EL (cell line): ENCODE measurements at places on chromosomes 16 and 17.
A peak's percentile ranks its signal among the peaks of the same experiment; 100 is the strongest.

DNA sequence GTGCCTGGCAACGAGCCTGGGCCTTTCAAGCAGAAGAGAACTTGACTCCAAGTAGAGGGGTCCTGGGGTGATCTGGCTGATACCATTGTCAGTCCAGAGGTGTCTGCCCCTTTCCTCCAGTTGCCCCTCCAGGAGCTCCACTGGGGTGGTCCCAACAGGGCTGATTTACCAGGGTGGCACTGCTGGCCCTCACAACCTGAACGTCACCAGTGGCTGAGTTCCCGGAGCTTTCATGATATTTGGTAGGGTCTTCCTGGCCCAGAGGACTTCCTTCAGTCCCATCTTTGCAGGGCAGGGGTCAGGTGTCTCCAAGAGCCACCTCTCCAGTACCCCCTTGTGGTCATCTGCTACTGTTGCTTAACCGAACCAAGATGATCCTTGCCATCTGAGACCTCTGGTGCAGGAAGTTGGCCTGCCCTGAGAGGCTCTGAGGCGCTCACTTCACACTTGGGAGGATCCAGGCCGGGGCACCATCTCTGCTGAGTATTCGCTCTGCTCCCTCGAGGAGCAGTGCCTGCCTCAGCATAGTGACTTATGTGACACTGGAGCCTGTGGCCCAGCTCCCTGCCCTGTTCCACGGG is 3.5 kb downstream of the LIMD2 start:
- DNase-seq = peak; percentile 40

GRCh38 chr16:68229431-68230175 is 6.3 kb downstream of the ESRP2 start:
- DNase-seq = peak; percentile 71

DNA sequence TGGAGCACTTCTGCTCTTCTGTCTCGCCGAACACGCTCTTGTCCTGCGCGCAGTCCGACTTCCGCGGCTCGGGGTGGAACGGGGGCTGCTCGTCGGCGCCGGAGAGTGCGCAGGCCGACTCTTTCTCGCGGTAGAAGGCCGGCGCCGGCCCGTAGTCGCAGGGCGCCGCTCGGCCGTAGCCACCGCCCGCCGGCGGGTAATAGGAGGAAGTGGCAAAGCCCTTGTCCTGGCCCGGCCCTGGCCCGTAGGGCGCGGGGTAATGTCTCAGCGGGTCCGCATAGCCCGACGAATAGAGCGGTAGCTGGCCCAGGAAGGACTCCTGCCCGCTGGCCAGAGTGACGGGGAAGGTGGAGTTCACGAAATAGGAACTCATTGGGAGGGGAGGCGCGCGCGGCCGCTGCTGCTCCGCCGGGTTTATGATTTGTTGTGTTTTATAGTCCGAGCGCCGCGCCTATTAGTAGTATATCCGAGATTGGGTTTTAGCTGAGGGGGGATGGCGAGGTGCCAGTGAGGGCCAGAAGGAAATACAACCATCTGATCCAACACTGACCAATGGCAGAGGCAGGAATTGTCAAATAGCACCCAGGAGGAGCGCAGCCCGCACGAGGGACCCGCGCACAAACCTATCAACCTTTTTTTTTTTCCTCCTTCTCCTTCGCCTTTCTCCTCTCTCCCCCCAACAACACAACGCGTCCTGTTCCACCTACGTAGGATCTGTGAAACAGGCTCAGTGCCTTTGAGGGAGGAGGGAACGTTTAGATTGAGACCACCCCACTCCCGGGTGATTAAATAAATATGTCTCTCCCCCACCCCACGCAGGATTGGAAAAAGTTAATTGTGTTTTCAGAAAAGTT is 4.4 kb upstream of the HOXB5 start:
- DNase-seq = no peak

GRCh38 chr17:27860971-27861664 is 32.0 kb downstream of the LYRM9 start:
- DNase-seq = no peak

- no peak for DNase-seq
Observed at GRCh38 chr17:2994441-2994840, 69.0 kb downstream of the OR1D5 start.

DNA sequence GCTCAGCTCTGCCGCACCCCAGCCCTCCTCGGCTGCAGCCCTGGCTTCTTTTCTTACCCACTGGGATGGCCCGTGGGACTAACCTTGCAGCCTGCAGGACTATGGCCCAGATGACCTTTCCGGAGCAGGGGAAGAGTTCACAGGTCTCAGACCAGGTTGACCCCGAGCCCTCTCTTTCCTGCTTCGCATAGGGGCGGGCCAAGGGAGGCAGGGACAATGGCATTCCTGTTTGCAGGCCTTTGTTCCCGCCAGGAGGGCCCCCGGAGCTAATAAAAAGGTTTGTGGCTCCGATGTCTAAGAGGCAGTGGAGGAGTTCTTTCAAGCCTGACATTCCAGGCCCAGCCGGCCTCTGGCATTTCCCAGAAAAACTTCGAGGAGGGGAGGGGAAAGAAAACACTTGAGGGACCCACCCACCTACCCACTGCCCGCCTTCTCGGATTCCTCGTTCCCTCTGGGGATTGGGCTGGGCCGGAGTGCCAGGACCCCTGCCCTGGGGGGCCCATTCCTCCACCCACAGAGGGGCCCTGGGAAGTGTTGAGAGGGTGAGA is 5.8 kb upstream of the SOCS3 start:
- no peak for DNase-seq

DNA sequence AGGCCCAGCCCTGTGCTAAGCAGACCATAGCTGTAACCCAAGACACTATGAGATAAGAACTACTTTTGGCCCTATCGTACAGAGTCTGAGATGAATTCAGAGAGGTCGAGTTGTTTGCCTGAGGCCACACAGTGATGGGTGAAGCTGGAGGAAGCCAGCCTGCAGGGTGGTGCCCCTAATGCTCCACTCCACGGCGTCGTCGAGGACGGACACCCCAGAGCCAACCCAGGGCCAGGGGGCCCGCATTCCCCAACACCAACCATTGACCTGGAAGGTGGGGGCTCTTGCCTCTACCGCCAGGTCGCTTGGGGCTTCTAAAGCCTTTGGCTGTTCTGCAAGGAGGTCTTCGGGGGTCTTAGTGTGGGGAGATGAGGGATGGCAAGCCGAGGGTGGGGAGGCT is 84.1 kb downstream of the IRF8 start:
- no peak for DNase-seq
